GM12878 (cell line): ENCODE measurements at places on chromosomes 5 and 9.

DNA sequence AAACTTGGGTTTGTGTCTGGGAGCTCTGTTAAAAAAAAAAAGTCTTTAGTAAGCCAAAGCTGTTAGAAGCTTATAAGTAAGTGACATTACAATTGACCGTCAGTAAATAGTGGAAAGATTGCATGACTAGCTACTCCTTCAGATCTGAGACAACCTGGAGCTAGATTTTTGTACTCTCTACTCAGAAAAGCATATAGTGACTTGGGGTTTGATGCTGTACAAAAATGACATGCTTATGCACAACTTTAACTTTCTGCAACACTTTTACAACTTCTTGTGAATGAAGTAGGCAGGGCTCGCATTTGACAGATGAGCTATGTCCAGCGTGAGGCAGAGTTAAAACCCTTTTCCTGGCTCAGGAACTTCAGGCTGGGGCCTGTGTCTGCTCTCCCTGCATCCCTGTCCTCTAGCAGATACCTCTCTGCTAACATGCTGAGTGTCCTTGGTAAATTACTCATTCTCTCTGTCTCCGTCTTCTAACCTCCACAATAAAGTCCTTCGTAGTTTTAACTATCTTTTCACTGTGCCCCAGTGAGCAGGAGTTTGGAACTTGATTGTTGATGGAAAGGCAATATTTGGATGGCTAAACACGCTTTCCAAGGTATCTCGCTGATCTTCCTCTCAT is 471 bp upstream of the GHR start:
- DNase-seq, result no peak

GRCh38 chr5:64659289-64659688 is 31.0 kb upstream of the SHISAL2B start:
- DNase-seq, result no peak

GRCh38 chr5:140174014-140174413 is 974 bp upstream of the CYSTM1 start:
- DNase-seq, result no peak

- DNase-seq, result no peak
Measured at GRCh38 chr9:134635351-134636148, 6.1 kb upstream of the COL5A1 start.

DNA sequence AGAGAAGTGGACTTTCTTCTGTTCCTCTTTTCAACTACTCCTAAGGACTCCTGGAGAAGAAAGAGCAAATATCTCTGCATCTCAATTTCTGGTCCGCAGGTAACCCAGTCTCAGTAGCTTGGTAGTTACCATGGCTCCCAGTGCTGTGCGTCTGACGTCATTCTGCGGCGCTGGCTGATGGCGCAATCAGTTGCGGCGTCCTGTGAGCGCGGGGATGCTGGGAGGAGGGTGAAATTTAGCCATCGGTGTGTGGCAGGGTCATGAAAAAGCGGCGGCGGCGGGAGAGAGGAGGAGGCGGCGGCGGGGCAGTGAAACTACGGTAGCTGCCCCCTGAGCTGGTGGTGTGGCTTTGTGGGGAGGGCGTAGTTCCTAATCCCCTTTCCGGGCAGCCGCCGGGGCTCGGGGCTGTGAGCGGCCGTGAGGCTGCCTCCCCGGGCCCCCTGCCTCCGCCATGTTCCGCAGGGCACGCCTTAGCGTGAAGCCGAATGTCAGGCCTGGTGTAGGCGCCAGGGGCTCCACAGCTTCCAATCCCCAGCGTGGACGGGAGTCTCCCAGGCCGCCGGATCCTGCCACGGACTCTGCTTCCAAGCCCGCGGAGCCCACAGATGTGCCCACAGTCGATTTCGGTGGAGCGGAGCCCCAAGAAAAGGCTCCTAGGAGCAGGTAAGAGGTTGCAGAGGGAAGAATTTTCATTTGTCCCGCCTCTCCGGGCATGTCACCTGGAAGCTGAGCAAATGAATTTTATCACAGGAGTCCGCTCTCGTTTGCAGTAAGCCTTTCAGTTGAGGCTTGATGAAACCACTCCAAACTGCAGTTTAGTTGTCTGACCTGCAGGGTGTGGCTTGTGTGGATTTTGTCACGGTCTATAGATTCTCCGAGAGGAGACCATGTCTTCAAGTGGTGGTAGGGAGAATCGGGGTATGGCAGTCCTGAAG is at the start of gene BDP1:
TSS of gene BDP1 (plus strand) at position 225 of the 935 bp plus-strand sequence. CDS start at position 452, 227 bp downstream.
- DNase-seq, result peak; percentile 77

GRCh38 chr5:77086689-77087483 is at the start of gene ZBED3:
TSS of gene ZBED3 (minus strand) at chr5:77087285. CDS start at chr5:77077878, 9,407 bp downstream.
- DNase-seq, result peak; percentile 30

DNA sequence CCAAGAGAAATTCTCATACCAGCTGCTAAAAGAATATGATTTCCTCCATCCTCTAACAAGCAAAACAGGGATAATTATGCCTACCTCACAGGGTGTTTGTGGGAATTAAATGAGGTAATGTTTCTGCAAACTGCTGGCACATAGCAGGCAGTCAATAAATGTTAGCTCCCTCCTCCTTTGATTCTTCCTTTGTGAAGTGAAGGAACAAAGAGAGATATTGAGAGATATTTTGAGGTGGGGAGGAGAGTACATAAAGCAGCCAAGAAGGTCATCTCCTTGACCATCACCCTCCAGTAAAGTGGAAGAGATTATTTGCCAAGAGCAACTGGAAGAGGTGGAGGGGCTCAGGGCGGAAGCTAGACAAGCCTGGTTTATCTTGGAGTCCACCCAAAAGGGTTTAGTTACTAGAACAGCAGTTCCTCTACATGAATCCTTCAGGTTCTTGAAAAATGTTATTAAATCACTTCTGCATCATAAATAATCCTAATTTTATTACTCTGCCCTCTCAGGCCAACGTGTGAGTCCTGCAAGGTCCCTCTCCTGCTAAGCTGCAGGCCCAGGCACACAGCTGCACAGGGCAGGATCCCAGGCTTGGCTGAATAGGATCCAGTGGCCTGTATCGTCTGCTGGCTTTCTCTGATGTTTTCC is 35.0 kb upstream of the TLE1 start:
- DNase-seq, result no peak

DNA sequence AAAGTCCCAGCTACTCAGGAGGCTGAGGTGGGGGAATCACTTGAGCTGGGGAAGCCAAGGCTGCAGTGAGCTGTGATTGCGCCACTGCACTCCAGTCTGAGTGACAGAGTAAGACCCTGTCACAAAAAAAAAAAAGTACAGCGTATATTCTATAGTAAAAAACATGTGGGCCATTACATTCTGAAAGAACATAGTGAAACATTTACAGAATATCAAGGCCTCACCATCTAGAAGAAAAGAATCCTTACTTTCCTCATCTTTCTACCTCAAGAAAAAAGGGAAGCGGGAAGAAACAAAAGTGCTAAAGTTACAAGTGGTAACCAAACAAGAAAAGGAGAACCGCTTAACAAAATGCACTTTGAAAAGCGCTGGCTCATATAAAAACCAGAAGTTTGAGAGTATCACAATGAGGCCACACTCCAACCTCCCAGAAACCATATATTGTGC is 5.7 kb upstream of the SYK start:
- DNase-seq, result no peak

- no peak for DNase-seq
Measured at GRCh38 chr9:134696433-134696832, 54.8 kb downstream of the COL5A1 start.

DNA sequence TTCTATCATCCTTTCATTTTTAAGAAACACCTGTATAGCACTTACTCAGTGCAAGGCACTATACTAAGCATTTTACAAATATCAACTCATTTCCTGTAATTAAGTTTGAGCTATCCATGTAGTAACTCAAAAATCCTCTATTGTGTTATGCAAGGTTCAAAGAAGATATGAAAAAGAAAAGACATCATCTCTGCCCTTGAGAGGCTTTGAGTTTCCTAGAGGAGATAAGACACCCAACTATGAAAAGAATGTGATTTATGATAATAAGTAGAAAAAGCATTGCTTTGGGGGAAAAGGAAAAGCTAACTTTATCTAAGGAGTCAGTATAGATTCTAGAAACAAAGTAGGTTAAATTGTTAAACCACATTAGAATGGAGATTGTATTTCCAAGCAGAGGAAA is 14.2 kb upstream of the ZNF608 start:
- no peak for DNase-seq

DNA sequence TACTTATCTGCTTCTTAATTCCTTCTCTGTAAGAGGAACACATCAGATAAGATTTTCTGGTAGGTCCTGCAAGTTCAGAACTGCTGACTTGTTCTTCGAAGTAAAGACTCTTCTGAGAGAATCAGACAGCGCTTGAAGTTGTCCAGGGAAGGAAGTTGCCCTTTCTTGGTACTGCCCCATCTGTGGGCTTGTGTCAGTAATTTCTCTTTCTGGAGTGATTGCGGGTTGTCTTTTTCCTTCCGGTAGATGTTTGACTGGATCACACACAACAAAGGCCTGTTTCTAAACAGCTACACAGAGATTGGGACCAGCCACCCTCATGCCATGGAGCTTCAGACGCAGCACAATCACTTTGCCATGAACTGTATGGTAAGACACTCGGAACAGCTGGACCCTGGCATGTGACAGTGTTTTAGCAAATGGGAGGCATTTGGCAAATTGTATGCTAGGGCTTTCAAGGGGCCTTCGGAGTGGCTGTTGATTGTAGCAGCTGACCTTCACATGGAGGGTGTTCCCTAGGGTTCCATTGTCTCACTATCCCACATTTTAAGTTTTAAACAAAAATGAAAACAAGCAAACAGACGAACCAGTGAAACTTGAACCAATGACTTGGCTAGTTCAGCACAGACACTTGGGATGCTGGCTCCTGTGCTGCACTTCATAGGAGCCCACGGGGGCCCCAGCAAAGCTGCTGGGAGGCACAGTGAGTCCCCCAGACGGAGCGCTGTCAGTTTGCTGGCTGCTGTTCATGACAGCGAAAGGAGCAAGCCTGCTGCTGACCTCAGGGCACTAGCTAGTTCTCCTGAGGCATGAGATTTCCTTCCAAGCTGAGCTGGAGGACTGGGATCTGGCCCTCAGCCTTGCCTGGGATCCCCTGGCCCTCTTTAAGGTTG is 149.9 kb downstream of the TRIO start:
- DNase-seq, result no peak

DNA sequence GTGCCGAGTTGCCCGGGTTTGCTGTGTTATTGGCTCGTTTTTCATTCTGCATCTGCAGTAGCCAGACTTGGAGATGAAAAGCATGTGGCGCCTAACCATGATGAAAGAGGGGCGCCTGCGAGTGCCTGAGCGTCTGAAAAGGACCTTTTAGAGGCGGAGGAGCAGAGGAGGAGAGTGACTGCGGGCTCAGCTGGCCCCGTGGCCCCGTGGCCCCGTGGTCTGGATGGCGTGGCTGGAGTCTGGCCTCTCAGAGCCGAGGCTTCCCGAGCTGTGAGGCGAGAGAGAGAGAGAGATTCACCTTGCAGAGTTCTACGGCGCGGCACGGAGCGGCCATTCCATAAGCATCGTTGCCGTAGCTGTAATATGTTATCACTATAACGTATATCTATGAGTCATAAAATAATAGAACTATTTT is 55.3 kb upstream of the RNU6ATAC start:
- DNase-seq, result no peak

DNA sequence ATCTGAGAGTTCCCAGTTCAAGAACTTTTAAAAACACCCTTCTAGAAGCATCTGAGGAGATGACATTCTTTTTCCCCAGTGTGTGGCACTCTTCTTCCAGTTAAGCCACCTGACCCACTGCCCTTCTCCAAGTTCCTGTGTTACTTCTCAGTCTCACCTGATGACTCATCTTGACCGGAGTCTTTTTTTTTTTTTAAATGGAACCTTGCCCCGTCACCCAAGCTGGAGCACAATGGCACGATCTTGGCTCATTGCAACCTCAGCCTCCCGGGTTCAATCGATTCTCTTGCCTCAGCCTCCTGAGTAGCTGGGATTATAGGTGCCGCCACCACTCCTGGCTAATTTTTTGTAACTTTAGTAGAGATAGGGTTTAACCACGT is 224.1 kb upstream of the DAB2 start:
- DNase-seq, result no peak

DNA sequence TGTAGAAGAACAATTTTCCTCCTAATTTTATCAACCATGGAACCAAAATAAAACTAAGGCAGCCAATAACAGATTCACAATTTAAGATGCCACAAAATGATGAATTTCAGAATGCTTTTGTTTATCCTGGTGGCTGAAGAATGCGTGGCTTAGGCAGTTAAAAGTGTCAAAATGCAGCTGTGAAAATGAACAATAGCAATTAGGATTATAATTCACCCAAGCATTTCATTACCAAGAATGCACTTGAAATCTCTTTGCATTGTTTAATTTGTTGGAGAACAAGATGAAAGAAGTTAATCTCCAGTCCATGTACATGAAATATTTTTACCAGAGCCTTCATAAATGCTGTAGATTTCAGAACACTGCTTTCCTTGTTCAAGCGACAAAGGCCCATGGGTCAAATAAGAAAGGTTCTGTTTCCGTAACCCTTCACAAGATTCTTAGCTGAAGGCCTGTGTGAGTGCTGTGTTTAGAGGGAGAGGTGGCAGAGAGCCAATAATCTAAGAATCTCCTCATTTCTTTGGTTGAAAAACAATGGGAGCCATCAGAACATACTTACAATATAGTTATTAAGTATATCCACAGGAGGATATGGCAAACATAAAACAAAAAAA is 39.3 kb downstream of the CLINT1 start:
- no peak for DNase-seq
